Activated CD4-positive, alpha-beta T cell treated with anti-CD3 and anti-CD28 coated beads, Interleukin-2, amount 10 ng/mL, durations not matched to agents 7 days and 5 days (primary cell): ENCODE measurements at places on chromosomes 12 and 14.

- no peak for DNase-seq
Observed at GRCh38 chr14:49014476-49014875, 571.7 kb downstream of the RPS29 start.

DNA sequence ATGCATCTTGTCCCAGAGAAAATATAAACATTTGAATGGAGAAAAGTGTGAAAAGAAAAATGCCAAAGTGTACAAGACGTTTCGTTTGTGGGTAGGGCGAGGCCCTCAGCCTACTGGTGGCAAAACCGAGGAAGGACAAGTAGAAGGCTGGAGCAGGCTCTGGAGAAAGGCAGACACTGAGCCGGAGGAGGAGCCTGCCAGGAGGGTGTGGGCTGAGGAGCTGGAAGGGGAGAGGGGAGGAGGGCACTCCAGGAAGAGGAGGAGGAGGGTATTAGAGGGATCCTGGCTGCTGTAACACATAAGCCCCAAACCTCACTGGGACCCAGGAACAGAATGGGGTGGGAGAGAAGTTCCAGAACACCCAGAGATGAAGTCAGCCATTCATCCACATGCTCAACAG lies 47.7 kb downstream of the CLMN start:
- DNase-seq, result no peak

DNA sequence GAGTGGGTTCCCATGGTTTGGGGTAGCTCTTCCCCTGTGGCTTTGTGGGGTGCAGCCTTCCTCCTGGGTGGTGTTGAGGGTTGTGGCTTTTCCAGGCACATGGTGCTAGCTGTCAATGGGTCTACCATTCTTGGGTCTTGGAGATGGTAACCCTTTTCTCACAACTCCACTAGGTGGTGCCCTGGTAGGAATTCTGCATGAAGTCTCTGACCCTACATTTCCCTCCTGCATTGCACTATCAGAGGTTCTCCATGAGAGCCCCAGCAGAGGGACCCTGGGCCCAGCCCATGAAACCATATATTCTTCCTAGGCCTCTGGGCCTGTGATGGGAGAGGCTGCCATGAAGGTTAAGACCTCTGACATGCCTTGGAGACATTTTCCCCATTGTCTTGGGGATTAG lies 1093.3 kb downstream of the SLC16A7 start:
- DNase-seq, result no peak

DNA sequence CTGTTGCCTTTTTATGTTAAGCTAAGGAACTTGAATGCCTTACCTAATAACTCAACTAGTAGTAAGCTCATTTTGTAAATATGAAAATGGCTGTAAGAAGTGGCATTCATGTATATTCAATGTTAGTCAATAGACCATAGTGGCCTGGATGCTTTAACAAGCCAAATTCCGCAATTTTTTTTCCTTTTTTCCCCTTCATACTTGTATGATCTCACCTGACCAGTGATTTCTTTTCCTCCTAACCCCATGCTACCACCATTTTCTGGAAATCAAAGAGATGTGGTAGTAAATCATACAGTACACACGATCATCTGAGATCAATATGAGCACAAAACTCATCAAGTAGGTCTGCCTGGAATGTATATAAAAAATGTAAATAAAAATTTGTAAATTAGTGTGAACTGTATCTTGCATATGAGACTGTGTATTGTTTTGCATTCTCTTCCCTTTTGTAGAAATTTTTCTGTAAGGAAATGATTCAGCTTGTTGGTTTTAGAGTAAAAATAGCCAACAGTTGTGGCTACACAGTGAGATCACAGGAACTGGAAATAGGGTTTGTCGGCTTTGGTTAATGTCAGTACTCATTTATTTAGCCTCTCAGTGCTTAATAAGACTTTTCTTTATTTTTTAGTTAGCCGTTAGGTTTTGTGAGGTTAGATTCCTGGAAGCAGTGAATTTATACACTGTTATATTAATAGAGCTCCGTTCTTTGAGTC lies 62.5 kb downstream of the ETNK1 start:
- no peak for DNase-seq

DNA sequence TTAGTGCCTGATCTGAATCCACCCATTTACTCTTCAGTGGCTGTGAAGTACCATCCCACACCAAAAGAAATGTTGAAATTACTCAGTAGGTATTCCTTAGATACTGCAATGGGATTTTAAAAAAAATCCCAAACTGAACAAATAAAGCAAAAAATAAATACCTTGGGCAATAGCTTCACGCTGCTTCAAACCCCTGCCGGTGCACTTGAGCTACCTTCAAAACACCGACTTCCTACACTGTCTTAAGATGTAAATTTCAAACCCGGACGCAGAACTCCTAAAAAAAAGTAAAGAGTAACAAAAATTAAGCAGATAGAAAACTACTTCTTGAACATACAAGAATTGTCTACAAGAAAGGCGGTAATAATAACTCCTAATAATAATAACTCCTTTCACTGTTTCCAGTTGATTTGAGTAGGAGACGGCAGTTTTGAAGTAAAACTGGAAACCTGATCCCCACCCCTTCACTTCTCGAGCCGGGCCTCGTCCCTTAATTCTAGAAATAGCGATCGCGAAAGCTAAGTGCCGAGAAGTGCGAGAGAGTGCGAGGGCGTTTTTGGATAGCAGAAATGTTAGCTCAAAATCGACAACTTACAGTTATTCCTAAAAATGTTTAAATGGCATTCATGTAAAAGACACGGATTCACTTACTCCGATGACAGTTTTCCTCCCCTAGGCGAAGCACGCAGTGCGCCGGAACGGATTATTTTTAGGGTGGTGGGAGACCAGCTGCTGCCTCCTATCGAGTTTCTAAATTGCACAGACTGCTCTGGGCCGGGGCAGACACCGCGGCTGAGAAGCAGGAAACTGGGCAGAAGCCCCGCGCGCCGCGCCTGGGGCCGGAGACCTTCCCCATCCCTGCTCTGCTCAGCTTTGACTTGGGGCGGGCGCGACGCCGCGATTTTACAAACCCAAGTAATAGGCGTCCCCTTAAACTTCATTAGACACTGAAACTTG lies at the start of gene ABCC9:
ABCC9 (minus strand) TSS at position 878 of the 957 bp plus-strand sequence. CDS start 4,752 bp downstream, outside the sequence.
- peak; percentile 16 for DNase-seq

DNA sequence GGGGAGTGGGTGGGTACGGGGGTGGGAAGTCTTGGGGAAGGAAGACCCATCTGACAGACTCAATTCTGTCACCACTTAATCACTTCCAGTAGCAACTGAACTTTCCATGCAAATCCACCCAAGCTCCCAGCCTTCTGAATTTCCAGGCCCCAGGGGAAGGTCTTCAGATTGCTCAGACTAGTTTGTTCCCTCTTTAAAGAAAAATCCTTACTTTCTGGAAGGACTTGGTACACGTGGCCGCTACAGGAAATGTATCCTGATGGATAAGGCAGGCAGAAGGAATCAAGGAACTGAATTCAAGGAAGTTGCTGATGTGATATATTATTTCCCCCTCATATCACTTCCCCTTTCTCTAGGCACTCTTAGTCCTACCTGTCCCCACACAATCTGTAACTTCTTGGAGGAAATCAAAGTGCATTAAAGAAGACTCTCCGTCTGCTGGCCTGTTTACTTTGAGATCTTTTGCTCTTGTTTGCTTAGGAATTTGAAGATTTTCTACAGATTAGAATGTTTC lies 6.4 kb downstream of the NFKBIA start:
- DNase-seq, result no peak

DNA sequence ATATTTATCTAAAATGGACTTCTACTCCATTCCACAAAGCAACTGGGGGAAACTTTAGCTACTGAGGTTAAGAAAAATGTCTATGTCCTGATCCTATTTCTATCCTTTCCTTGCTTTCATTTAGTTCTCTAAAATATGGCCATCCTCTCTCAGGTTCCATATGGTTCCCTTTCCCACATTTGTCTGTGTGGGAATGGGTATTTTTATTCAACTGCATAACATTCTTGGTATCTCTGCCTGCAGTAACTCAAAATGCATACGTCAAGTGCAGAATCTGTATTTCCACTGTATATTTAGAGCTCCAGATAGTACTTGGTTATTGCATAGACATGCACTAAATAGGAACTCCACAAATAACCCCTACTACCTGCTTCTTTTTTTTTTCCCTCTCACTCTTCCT lies 130.6 kb upstream of the BTG1 start:
- no peak for DNase-seq

DNA sequence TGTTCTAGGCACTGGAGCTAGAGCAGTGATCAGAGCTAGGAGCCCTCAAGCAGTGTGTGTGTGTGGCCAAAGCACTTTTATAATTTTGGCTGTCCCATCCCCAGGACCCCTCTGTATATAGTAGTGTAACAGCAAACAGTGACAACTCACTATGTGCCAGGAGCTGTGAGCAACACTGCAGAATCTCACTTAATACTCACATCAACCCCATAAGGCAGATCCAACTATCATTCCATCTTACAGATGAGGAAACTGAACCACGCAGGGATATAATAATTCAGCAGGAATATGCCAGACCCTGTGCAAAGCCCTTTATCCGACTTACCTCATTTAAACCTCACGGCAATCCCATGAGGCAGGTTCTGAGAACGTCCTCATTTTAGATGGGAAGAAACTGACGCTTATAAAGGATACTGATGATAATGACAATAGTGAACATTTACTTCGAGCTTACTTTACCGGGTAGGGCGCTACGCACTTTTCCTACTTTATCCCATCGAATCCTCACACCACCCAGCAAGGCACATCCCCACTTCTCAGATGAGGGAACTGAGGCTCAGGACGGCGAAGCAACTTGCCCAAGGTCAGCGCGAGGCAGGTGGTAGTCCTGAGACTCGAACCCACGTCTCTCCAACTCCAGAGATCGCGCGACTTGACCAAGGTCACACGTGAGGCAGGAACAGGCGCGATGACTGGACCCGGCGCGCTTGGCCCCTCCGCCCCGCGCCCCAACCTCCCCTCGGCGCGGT lies 687 bp downstream of the RAB35 start:
- DNase-seq, result peak; percentile 46

DNA sequence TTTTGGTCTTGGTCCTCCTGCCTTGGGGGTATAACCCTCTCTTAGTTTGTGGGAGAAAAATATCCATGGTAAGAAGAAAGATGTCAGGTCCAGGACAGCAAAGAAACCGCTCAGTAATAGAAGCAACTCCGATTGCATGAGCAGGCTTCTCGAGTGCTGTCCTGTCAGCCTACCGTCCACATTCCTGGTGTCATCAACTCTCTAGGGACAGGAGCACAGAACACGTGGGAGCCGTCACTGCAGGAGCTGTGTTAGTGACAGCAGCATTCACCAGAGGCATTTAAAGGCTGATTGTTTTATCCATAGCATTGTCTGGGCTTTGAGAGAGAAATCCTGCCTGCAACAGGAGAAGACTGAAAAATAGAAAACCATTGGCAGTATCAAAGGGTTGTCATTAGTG lies 244.2 kb downstream of the CACNA1C start:
- DNase-seq, result no peak

DNA sequence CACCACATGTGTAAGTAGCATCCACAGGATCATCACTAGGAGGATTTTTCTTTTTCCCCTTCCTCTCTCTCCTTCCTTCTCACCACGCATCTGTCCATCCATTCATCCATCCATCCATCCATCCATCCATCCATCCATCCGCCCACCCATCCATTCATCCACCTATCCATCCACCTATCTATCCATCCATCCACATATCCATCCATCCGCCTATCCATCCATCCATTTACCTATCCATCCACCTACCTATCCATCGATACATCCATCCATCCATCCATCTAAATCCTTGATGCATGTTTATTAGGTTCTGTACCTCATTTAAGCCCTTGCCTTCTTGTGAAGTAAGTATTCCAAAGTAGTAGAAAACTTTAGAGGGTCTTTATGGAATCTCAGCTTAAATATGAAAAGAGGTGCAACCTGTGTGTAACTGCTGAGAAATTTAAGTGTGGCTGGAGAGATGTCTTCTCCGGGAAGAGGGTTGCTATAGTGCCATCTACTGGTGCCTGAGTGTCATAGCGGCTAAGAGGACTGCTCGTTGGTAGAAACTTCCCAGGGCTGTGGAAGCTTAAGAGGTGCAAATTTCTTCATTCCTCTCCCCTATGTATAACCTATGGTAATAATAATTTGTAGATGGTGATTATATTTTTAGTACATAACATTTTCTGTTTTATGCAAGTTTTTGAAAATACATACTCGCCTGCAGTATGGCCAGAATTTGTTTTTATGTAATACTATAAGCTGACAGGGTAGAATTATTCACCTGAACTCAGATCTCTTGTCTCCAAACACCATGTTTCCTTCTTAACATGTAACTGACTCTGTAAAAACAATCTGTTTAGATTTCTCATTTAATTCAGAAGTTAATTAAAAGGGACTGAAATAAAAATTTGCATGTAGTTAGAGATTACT lies 46.0 kb downstream of the MYO1H start:
- DNase-seq, result peak; percentile 43
